Fibroblast of skin of left quadriceps (primary cell): ENCODE measurements at places on chromosomes 16 and 17.

- DNase-seq, result no peak
These were observed 26.0 kb downstream of the TK2 start for GRCh38 chr16:66523861-66524354.

GRCh38 chr17:8073627-8074484 is 13.7 kb downstream of the ALOX12B start:
- no peak for DNase-seq

GRCh38 chr16:72530434-72530833 is 358.5 kb upstream of the PMFBP1 start:
- DNase-seq, result no peak

DNA sequence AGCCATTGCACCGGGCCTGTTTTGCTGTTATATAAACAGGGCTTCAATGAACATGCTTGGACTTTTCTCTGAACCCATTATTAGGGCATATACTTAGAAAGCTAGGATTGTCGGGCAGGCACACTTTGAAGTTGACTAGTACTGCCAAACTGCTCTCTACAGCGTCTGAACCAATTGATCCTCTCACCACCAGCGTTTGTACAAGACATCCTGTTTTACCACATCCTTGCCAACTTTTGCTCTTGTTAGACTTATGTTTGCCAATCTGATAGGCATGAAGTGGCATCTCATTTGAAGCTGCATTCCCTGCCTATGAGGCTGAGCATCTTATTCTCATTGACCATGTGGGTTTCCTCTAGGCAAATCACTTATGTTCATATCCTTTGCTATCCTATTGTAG is 7.4 kb upstream of the PPP1R9B start:
- no peak for DNase-seq

DNA sequence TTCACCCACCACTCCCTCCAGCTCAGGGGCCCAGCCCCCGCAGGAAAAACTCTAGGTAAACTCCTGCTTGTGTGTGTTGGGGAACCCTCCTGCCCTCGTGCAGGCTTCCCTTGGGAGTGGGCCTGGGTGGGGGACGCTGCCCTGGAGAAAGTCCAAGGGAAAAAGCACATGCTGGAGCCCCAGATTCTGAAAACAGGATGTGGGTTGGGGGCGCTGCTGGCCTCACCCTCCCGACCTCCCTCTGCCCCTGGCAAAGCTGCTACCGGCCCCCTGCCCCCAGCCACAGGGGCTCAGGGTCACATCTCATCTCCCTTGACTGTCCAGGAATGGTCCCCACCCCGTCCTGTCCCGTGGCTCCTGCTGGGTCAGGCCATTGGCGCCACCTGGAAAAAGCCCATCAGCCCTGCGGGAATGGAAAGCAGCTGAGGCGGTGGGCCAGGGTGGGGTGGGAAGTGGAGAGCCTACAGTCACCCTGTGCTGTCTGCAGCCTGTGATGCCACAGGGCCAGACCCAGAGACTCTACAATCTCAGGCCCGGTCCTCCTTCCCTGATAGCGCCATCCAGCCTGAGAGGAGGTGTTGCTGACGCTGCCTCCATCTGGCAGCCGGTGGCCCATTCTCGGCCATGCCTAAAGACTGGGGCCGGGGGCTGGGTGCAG is 2.5 kb upstream of the GJD3 start:
- no peak for DNase-seq

DNA sequence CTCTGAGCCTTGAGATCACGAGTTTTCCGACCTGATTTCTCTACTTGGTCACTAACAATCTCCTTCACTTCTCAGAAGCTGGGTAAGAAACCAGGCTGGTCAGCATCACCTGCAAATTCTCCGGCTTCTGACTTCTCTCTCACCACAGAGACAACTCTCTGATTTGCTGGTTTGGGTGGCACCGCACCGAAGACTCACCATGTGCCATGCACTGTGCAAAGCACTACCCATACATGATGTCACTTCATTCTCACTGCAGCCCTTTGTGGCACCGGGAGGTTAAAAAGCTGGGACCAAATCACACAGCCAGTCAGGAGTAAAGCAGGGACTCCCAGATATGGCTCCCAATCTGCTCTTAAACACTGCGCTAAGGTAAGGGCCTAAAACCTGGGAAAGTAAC is 647 bp downstream of the VAC14 start:
- no peak for DNase-seq

DNA sequence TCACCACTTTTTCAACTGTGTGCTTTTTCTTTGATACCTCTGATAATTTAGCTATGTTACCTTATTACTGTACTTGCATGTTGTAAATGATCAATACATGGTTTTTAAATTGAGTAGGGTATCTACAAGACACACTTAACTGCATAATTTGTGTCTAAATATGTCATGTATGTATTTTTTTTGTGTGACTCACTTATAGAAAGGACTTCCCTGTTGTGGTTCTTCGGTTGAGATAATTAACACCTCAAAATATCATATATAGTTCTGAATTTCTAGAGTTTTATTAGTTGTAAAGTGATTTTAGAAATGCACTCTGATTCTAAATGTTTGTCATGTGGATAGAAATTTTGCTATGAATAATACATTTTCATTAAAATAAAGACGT is 14.5 kb upstream of the KRT222 start:
- no peak for DNase-seq

GRCh38 chr17:36105781-36106492 is 2.3 kb downstream of the CCL4 start:
- DNase-seq, result no peak

DNA sequence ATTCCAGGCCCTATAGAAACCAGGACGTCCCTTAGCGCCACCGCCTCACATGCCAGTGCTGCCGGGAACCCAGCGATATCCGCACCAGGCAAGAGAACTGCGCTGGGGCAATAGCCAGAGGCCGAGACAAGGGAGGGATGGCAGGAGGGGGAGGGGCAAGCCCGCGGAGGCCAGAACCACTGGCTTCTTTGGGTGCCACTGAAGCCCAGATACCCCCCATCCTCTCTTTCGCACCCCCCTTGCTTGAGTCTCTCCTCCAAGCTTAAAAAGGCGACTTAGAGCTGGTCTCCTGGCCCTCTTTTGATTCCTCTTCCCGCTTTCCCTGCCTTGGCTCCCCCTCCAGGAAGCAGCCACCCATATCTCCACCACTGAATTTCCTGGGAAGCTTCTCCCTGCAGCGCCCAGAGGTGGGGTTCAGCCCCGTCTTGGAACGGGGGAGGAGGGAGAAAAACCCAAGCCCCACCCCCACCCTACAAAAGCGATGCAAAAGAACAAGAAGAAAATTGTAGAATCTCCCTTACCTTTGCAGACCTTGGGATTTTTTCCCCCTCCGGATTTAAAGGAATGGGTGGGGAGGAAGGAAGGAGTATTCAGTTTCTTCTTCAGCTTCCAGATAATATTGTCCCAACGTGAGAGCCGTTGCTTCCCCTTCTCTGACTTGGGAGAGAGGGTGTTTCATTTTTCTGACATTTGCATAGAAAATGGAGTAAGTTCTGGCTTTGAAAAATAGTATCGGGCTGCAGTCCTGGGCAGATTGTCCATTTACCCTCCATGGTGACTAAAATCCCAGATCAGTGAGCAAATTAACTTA is 622 bp downstream of the HOXB6 start:
- DNase-seq, result no peak

DNA sequence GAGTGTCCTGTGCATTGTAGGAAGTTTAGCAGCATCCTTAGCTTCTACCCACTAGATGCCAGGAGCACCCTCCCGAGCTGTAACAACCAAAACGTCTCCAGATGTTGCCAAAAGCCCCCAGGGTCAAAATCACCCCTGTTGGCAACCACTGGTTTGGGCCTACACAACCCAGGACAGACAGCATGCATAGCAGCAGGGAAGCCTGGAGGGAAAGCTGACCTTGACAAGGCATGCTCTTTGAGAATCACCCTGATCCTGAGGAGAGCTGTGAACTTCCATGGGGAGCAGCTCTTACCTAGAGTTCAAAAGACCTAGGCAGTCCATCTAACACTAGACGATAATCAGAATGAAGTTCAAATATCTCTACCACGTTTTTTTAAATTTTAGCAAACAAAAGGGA is 9.2 kb downstream of the SKAP1 start:
- no peak for DNase-seq

- no peak for DNase-seq
These were observed 33.2 kb downstream of the VPS35L start for GRCh38 chr16:19588661-19589060.

DNA sequence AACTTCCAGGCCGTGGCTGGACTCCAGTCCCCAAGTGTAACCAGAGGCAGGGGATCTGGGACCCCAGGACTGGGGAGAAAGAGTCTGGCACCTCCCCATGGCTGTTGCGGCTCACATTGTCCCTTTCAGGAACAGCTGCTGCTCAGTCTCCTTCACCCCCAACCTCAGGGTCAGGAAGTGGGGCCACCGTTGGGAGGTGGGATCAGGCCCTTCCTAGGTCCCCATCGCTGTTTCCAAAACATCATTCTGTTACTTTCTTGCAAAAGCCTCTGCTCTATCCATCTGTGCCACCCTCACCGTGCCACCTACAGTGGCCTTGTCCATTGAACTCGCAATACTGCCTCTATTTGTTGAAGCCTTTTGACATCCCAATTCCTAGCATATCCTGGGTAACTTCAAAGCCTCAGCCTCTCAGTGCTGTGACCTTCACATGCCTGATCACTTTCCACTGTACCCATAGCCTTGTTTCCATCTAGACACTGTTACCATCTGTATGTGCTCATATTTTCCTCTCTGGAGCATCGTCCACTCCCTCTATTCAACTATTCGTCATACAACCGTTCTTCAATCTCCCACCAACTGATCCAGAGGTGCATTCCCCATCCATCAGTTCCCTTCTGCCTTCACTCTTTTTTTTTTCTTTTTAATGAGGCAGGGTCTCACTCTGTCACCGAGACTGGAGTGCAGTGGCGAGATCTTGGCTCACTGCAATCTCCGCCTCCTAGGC is 15.0 kb upstream of the SRCIN1 start:
- DNase-seq, result no peak

GRCh38 chr17:21379080-21379711 is 3.0 kb downstream of the KCNJ12 start:
- DNase-seq, result no peak

GRCh38 chr16:79370736-79371135 is 229.8 kb downstream of the MAF start:
- no peak for DNase-seq

GRCh38 chr16:8660841-8661301 is 13.5 kb upstream of the ABAT start:
- no peak for DNase-seq

- no peak for DNase-seq
These were observed 79.9 kb downstream of the PLXDC1 start for GRCh38 chr17:39071573-39071972.

DNA sequence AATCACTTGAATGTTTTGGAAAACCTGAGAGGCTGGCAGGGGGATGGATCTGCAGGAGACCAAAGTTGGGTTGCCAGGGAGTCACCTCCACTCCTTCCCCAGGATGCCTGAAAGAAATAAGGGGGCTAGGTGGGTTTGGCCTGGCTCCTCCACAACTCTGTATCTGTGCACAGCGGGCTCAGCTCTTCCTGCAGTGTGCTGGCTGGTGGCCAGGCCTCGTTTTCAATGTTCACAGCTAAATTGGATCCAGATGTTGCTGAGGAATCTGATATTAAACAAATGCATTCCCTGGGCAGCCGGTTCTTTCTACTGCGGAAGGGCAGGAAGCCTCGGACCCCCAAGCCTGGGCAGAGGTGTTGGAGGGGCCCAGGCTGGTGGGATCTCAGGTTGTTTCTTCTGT is 106.2 kb downstream of the N4BP1 start:
- DNase-seq, result peak; percentile 91

- peak; percentile 72 for DNase-seq
These were observed 14.6 kb upstream of the CIBAR2 start for GRCh38 chr16:85126705-85127378.

- no peak for DNase-seq
These were observed 474.3 kb upstream of the TOM1L1 start for GRCh38 chr17:54426296-54426886.

GRCh38 chr17:67293251-67294203 is 48.5 kb upstream of the HELZ start:
- DNase-seq, result peak; percentile 11

GRCh38 chr16:11297492-11298142 is 16.5 kb upstream of the PRM1 start:
- DNase-seq, result no peak

DNA sequence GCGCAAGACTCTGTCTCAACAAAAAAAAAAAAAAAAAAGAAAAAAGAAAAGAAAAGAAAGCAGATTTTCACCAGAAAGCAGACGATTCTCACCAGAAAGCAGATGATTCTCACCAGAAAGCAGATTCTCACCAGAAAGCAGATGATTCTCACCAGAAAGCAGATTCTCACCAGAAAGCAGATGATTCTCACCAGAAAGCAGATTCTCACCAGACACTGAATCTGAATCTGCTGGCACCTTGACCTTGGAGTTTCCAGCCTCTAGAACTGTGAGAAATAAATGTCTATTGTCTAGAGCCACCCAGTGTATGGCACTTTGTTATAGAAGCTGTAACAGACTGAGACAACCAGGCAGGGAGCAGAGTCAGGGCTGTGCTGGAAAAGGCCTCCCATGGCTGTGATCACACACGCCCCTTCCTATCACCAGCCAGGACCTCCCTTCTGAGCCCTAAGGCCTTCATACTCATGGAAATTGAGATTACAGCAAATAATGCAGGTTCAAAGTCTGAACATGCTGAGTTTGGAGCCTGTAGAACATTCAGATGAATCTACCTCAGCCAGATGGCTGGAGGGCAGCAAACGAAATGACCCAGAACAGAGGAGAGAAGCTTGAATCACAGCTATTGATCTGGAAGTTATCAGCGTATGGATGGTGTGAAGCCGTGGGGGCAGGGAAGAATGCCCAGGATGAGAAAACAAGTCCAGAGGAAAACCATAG is 309.3 kb downstream of the SLC39A11 start:
- no peak for DNase-seq

GRCh38 chr17:40647624-40648383 is at the start of gene SMARCE1:
TSS of gene SMARCE1 (minus strand) at chr17:40647818. CDS start at chr17:40645802, 2,016 bp downstream.
- peak; percentile 68 for DNase-seq

GRCh38 chr17:77285594-77286390 is 145.0 kb downstream of the SEC14L1 start:
- peak; percentile 20 for DNase-seq

DNA sequence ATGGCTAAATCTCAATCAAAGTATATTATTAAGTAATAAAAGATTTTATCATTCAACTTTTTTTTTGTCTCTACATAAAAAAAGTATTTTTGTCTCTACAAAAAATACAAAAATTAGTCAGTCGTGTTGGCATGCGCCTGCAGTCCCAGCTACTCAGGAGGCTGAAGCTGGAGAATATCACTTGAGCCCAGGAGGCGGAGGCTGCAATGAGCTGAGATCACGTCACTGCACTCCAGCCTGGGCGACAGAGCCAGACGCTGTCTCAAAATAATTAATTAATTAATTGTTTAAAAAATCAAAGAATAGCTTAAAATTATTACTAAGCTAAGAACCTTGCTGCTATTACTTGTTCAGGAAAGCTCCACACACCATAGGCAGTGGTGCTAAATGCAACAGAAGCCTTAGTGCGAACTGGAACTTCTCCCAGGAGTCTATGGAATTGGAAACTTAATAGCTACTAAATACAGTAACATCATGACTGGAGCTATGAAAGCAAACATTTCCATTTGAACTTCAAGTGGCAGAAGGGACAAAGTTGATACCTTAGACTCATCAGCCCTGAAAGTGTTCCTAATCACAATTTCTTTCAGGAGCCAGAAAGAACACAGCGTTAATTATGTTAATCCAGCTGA is 22.6 kb downstream of the ADCY9 start:
- DNase-seq, result no peak

- DNase-seq, result no peak
These were observed 8.8 kb downstream of the JUP start for GRCh38 chr17:41777574-41778188.

GRCh38 chr16:1707193-1707790 is 1.3 kb downstream of the MAPK8IP3 start:
- no peak for DNase-seq
